ENCODE measurements at places on chromosomes 12 and 14.
A peak's percentile ranks its signal among the peaks of the same experiment; 100 is the strongest.

DNA sequence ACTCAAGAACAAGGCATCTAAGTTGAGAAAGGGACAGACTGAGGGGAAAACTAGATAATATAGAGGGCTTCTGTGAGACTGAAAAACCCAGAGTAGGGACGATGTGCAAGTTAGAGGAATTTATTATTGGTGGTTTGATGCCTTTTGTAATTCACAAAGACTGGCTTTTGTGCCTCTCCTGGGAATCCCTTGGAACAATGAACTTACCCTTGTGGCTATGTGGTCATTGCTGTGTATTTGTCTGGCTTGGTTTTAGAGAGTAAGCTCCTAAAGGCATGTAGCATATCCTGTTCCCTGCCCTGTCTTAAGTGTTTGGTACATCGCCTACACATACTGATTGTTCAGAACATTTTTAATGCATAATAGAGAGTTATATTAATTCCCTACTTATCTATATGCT is 26.6 kb downstream of the DCN start:
- no peak for DNase-seq

GRCh38 chr12:115973968-115974724 is 303.3 kb downstream of the MED13L start:
- DNase-seq, result no peak

GRCh38 chr12:118853634-118854033 is 127.7 kb upstream of the SRRM4 start:
- DNase-seq, result no peak

DNA sequence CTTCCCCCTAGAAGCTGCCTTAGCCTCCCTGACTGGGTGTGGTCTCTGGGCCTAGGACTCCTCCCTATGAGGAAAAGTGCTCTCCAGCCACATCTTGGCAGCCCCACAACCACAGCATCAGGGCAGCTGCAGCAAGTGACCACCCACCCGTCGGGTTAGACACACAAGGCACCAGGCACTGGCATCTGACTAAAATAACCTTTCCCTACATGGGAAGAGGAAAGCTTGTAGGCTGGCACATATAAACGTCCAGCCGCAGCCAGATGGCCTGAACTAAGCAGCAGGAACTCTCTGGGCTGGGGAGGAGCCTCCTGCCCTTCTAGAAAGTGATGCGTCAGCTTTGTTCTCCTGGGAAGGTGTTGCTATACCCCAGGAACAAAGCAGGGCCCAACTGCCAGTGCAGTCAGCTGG is 328.7 kb downstream of the DPF3 start:
- no peak for DNase-seq

- DNase-seq, result no peak
These were observed 8.1 kb upstream of the ADCY6 start for GRCh38 chr12:48796976-48797375.

- peak; percentile 93 for DNase-seq
These were observed 23.6 kb downstream of the RASSF3 start for GRCh38 chr12:64633940-64634337.

DNA sequence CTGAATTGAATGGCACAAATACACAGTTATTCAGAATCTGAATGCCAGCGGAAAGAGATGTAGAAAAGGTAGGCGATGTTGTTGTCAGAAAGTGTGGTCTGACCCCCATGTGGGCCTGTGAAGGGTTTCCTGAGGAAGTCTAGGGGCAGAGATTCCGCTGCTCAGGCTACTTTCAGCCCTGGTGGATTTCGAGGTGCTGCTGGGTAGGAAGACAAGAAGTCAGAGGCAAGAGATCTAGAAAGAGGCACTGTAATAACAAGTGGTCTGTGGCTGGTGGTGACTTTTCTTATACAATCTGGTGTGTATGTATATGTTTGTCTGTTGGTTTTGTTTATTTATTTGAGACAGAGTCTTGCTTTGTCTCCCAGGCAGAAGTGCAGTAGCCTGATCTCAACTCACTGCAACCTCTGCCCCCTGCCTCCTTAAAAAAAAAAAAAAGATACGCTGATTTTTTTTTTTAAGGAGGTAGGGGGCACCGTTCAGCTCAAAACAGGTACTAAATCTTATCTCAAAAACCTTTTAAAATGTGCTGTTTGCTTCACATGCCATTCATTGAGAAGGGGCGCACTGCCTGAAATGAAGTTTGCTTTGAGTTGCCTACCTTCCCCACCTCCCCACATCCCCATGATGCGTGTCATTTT is 27.1 kb upstream of the MANSC4 start:
- DNase-seq, result no peak

GRCh38 chr12:65434737-65435136 is 156.3 kb downstream of the MSRB3 start:
- no peak for DNase-seq

Measured in DMS53 (cell line).